Stimulated activated CD8-positive, alpha-beta memory T cell treated with anti-CD3 and anti-CD28 coated beads, Interleukin-4, amount 100 ng/mL, for 1 hour (primary cell): ENCODE measurements at places on chromosomes 13 and 19.

GRCh38 chr19:8665468-8666213, 33.0 kb downstream of the ACTL9 start:
- DNase-seq: no peak

- no peak for DNase-seq
Observed at GRCh38 chr19:10113964-10114650, 2.6 kb downstream of the P2RY11 start.

DNA sequence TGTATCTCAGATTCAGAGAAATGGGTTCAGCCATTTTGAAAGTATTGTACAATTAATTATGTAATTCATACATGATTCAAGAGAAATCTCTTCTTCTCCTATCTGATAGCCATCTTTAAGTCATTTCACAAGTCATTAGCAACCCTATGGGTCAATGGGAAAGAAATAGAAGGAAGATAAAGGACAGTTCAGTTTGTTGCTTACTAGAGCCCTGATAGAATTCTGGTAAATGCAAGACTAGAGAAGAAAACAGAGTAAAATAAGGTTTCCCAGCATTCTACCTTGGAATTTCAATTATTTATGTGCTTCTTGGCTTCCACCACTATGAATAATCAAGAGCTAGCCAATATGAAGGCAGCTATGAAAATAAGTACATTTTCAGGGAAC, 117.7 kb downstream of the LHFPL6 start:
- no peak for DNase-seq

DNA sequence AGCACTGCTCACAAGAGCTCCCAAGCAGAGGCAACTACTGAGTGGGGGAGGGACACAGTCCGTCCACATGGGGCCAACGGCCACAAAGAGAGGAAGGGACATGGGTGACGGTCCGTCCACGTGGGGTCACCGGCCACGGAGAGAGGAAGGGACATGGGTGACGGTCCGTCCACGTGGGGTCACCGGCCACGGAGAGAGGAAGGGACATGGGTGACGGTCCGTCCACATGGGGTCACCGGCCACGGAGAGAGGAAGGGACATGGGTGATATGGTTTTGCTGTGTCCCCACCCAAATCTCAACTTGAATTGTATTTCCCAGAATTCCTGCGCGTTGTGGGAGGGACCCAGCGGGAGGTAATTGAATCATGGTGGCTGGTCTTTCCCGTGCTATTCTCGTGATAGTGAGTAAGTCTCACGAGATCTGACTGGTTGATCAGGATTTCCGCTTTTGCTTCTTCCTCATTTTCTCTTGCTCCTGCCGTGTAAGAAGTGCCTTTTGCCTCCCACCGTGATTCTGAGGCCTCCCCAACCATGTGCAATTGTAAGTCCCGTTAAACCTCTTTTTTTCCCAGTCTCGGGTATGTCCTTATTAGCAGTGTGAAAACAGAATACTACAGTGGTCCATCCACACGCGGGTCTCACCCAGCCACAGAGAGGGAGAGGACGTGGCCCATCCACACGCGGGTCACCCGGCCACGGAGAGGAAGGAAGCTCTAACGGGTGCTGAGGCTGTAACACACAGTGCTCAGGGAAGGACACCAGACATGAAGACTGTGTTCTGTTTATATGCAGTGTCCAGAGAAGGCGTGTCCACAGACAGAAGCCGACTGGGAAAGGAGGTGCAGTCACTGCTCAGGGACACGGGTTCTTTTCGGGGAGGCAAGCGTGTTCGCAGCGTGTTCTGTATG, 48.5 kb downstream of the GAS6 start:
- no peak for DNase-seq

GRCh38 chr13:50309318-50309717, 294.1 kb downstream of the KCNRG start:
- DNase-seq: no peak
